ENCODE measurements at places on chromosomes 11 and 22. TPM values are rescaled to one million over a fixed set of nuclear protein-coding genes. Genes with fewer than 3 reads are reported as not detected.

Gene STK33
- 2.2 TPM for total RNA-seq

Gene KRTAP5-7
- not detected for total RNA-seq

Gene SOX10
- not detected for total RNA-seq

Gene NAGA
- 15.9 TPM for total RNA-seq

Gene OLFML1
- not detected for total RNA-seq

Gene SLC22A12
- total RNA-seq, result not detected

Gene HTR3A
- total RNA-seq, result not detected

Gene DUSP18
- total RNA-seq, result 10.5 TPM

Gene VSIG10L2
- total RNA-seq, result not detected

Gene INS
- not detected for total RNA-seq

Gene TYR
- not detected for total RNA-seq

Gene GLYATL1
- total RNA-seq, result not detected

Gene PCF11
- 109 TPM for total RNA-seq

Gene F2
- total RNA-seq, result not detected

Gene BTG4
- total RNA-seq, result not detected

Gene C1QTNF6
- total RNA-seq, result 15.7 TPM

Gene FOLH1
- total RNA-seq, result not detected

Gene UBTFL1
- total RNA-seq, result not detected

Gene KDM4E
- not detected for total RNA-seq

Gene C11orf42
- not detected for total RNA-seq

Gene LDHAL6A
- total RNA-seq, result not detected

Gene NXPE2
- total RNA-seq, result not detected

Gene LRRC75B
- 2.2 TPM for total RNA-seq

Gene EXT2
- total RNA-seq, result 28.8 TPM

Gene TBX1
- 0.47 TPM for total RNA-seq

Gene NUDT8
- 10.9 TPM for total RNA-seq

Gene SHANK2
- not detected for total RNA-seq

Gene LRRC4C
- total RNA-seq, result not detected

Gene MOB2
- 43.2 TPM for total RNA-seq

Gene KCNE3
- 0.23 TPM for total RNA-seq

Gene CPT1A
- total RNA-seq, result 52.2 TPM

Gene KCNJ11
- 2.7 TPM for total RNA-seq

Gene KREMEN1
- total RNA-seq, result 0.19 TPM

Gene ART1
- total RNA-seq, result not detected

Gene KDM2A
- total RNA-seq, result 134 TPM

Gene DERL3
- 9.9 TPM for total RNA-seq

Gene CRYBB3
- 0.71 TPM for total RNA-seq

Gene FAM180B
- total RNA-seq, result not detected

Gene C22orf15
- total RNA-seq, result 2.1 TPM

Gene POLR3H
- total RNA-seq, result 30.5 TPM

Gene APOL4
- 5.7 TPM for total RNA-seq

Gene CNTN5
- not detected for total RNA-seq

Gene DGKZ
- total RNA-seq, result 163 TPM

Gene HEPHL1
- total RNA-seq, result not detected

Gene NNMT
- not detected for total RNA-seq

Gene ENDOD1
- 23.8 TPM for total RNA-seq

Gene APOL5
- total RNA-seq, result not detected

Data from activated naive CD8-positive, alpha-beta T cell treated with anti-CD3 and anti-CD28 coated beads, Interleukin-2, amount 10 ng/mL, durations not matched to agents 7 days and 5 days (primary cell).